ENCODE measurements at places on chromosomes 16 and 17.

GRCh38 chr16:54356391-54356790 is 69.8 kb upstream of the IRX3 start:
- no peak for DNase-seq

DNA sequence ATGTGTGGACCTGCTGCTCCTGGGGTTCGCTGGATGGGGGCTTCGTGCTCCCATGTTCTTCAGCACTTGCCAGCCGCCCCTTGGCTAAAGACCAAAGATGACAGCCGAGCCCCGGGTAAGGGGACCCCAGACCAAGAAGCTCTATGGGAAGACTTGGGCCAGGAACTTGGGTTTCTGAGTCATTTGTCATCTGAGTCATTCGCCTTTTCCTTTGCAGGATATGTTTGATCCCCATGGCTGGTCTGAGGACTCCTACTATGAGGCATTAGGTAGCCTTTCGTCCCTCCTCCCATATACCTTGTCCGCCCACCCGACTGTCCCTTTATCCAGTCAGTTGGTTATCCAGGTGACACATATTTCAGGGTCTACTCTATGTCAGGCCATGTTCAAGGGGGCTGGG is 17.7 kb upstream of the ITGB4 start:
- no peak for DNase-seq

- no peak for DNase-seq
Observed at GRCh38 chr17:81684442-81684911, 666 bp downstream of the HGS start.

GRCh38 chr17:45374501-45374900 is 57.7 kb upstream of the MAP3K14 start:
- no peak for DNase-seq

GRCh38 chr17:78258323-78259191 is 27.1 kb downstream of the TMEM235 start:
- no peak for DNase-seq

DNA sequence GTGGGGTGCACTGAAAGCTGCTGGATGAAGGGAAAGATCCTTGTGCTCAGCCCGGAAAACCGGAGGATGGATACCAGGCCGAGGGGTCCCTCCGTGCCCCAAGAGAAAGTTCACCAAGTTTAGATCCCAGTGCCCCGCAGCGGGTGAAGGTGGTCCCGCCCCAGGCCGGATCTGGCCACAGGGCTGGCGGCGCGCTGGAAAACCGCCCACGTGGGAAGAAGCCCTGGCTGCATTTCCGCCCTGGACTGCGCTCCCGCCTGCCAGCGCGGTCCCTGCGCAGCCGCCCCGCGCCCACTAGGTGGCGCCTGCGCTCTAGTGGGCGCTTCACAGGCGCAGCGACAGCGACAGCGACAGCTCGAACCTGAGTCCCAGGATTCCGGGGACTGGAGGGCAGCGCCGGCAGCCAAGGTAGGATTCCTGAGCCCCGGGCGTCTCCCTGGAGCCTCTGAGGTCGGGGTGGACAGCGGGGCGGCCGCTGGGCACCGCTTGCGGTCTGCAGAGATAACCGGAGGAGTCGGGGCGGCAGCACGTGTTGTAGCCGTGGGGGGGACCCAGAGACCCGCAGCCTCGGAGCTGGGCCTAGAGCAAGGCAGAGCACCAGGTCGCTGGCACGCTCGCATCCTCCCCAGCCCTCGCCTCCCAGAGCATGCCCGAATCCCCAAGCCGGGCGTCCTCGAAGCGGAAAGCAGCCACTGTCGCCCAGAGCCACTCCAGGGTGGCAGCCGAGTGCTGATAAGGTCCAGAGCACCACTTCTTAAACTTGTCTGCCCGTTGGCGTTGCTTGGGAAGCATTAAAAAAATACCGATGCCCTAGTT is at the start of gene CHD9:
Gene CHD9, plus strand, starts transcription at position 322 of the 816 bp plus-strand sequence. CDS start 101,099 bp downstream, outside the sequence.
- DNase-seq = peak; percentile 80

DNA sequence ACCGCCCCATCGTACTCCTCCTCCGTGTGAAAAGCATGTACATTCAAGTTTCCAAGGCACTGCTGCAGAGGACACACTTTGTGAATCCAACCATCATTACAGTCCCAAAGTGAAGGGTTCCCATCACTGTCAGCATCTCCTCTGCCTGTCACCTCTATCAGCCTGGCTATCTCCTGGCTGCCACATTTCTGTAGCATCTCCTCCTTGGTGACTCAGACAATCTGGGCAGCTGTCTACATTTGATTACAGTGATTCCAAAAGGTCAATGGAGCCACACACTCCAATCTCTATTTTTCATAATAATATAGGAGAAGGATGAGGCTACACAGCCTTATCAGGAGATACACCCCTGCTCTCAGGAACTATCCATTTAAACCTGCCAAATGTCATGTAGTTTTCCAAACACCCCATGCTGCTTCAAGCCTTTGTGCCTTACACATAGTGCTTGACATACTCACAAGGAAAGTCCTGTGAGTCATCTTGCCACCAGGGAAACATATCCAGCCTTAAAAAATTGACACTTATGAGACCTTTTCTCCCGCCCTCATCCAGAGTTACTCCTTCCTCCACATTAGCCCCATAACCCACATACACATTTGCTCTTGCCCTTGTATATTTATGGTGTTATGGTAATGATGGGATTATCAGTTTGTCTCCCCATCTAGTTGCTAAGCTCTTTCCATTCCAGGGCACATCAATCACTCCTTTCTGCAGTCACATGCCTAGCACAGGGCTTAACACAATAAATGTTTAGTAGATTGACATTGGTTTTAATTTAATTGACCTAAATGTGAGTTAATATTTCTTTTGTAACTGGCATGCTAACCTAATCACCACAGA is 250.1 kb upstream of the CDH5 start:
- DNase-seq = no peak

DNA sequence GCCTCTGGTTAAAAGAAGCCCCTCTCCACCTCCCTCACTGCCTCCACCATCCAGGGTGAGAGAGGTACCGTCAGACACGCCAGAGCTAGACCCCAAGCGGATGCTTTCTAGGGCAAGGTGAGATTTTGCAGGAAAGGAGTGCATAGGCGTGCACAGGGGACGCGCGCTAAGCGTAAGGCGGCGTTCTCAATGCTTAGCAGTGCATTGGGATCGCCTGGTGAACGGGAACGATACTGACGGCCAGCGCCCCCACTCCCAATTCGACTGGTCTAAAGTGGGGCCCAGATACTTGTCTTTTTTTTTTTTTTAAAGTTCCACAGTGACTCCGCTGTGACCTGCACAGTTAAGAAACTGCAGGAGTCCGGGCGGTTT is 57.9 kb upstream of the CREBBP start:
- no peak for DNase-seq

DNA sequence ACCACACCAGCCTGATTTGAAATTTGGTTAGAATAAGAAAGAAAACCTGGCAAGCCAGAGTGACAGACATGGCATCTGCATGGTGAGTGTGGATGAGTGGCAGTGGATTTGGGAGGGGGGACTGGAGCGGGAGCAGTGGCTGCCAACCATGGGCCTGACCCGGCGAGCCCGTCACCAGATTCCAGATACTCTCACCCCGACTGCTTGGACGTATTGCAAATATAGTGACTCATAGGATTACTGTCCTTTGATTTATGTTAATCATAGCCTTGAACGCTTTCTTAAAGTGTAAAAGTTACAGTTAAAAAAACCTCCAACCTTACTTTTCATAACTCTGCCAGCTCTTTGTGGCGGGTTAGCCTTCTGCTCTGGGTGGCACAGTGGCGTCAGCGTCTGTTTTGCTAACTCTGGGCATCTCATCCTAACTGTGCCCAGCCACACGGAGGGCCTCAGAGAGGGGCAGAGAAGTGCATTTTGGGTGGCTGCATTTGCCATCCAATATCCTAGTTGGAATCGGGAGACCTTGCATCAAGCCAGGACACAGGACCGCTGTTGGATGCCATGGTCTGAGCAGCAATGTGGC is 26.8 kb upstream of the FOXK2 start:
- DNase-seq = no peak

- DNase-seq = no peak
Observed at GRCh38 chr17:10156948-10157607, 41.3 kb downstream of the GAS7 start.

DNA sequence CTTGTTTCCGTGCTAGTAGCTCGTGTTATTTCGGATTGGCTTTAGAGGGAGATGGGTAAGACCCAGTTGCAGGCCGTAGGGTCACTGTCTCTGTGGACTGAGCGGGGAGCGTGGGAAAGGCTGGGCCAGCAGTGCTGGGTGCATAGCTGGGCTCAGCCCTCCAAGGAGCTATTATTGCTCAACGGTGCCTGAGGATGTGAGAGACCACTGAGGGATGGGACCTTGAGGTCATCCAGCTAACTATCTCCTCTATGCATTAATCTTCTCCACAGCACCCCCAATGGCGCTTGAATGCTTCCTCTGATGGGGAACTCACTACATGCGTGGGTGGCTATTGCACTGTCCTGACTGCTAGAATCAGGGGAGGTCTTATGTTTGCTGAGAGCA is 126.1 kb upstream of the FOXF1 start:
- no peak for DNase-seq

DNA sequence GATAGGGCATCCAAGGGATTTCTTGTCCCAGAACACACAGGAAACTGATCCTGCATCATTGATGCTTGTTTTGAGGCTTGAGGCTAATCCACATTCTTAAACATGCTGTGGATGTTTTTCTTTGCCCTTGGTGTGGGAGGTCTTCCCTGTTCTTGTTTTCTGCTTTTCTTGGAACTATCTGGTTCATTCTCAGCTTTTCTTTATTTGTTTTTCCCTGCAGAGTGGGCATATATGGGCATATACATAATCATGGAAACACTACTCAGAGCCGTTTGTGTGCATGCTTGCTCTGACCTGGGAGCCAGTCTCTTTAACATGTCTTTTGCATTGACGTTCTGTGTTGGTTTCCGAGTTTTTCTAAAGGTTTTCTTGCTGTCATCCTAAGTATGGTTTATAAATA is 300.0 kb downstream of the SNX29 start:
- DNase-seq = no peak

- DNase-seq = no peak
Observed at GRCh38 chr16:85800321-85800669, 800 bp downstream of the COX4I1 start.

- DNase-seq = no peak
Observed at GRCh38 chr17:17782523-17783115, 54.2 kb downstream of the SREBF1 start.
